Uterus (tissue), 4 donors: ENCODE measurements at places on chromosomes 4 and X.

- no peak for DNase-seq
Observed at GRCh38 chrX:134007716-134008115, 22.3 kb upstream of the GPC3 start.

DNA sequence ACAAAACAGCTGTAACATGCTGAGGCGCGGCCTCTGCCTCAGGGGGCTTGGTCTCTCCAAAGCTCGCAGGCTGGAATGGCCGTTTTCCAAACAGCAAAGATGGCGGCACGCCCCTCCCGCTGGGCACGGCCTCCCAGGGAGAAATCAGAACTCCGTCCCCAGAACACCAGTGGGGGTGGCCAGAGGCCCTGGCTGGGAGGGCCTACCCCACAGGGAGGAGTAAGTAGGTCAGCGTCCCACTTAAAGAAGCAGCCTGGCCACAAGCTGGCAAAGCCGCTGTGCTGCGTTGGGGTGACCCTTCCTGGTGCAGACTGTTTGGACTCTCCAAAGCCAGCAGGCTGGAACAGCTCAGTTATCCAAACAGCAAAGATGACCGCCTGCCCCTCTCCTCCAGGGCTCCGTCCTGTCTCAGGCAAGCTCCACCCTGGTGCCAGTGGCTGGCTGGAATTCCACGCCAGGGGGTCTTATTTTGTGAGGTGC, 862.8 kb downstream of the TRIML1 start:
- no peak for DNase-seq

GRCh38 chr4:123739806-123740205, 343.2 kb downstream of the SPRY1 start:
- no peak for DNase-seq

- no peak for DNase-seq
Observed at GRCh38 chr4:152229782-152230289, 306.1 kb downstream of the FBXW7 start.

GRCh38 chr4:168637872-168638756, 141.3 kb downstream of the PALLD start:
- DNase-seq, result no peak

DNA sequence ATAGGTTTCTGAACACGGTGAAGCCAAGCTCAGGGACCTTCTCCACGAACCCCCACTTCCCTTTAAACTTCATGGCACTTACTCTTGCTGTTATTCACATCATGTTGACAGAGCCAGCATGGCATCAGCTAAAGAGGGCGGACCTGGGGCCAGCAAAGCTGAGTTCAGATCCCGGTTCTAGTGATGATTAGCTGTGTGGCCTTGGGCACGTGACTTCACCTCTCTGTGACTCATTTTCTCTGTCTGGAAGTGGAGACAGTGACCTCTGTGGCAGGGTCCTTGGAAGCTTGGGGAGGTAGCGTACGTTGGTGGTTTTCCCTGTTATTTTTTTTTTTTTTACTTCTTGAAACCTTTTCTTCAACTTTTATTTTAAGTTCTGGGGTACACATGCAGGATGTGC, 13.4 kb downstream of the EVC start:
- DNase-seq, result no peak

DNA sequence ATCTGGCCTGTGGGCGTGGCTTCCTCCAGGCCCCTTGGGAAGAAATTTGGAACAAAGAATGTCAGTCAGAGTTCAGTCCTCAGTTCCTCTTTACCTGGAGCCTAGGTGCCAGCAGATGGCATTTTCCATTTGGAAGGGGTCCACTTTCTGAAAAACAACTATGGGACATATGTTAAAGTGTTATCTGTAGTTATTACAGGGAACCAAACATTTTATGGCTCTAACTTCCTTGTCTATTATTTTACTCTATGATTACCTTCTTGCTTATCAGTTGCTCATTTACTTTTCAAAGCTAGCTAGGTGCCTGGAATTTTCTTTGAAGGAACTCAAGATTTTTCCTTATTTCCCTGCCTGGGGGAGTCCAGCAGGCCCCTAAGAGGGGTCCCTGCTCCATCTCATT, 159.8 kb upstream of the PUDP start:
- no peak for DNase-seq

DNA sequence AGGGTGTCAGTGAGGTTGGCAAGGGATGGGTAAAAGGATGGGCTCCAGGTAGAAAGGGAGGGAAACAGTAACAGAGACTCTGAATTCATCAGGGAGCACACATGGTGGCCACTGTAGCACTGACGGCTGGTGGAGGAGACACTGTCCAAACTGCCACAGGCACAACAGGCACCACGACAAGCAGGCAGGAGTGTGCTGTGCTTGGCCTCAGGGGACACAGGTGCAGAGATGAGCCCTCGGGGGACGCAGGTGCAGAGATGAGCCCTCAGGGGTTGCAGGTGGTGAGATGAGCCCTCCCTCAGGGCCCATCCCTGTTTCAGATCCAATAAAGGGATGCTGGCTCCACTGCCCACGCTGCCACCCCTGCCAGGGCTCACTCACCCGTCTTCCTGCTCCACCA, 7.6 kb downstream of the PDE6B start:
- DNase-seq, result no peak
